ENCODE measurements at places on chromosomes 13 and 19. TPM values are rescaled to one million over a fixed set of nuclear protein-coding genes. Genes with fewer than 3 reads are reported as not detected.

KLK10 gene
- 0.25 TPM for total RNA-seq

SIGLEC14 gene
- not detected for total RNA-seq

SHISA7 gene
- not detected for total RNA-seq

PLVAP gene
- not detected for total RNA-seq

EXOC3L2 gene
- total RNA-seq: 1.3 TPM

ARHGAP45 gene
- total RNA-seq: 1.8 TPM

Measured in A549 treated with DMSO at 1 μM for 4 hours (cell line).